ENCODE measurements at places on chromosomes 6 and 20.

DNA sequence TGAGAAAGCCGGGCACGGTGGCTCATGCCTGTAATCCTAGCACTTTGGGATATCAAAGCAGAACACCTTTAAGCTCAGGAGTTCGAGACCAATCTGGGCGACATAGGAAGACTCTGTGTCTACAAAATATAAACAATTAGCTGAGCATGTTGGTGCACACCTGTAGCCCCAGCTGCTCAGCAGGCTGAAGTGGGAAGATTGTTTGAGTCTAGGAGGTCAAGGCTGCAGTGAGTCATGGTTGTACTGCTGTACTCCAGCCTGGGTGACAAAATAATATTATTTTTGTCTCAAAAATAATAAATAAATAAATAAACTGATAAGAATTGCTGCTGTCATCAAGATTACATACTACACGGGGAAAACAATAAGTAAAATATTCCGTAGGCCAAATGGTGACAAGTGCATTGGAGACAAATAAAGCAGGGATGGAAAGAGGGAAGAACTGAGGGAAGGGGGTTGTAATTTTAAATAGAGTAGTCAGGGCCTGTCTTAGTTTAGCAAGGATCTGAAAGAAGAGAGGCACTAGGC is 14.0 kb upstream of the TOP1 start:
- DNase-seq = no peak

- no peak for DNase-seq
These were observed 45.6 kb upstream of the STX16 start for GRCh38 chr20:58605292-58606065.

DNA sequence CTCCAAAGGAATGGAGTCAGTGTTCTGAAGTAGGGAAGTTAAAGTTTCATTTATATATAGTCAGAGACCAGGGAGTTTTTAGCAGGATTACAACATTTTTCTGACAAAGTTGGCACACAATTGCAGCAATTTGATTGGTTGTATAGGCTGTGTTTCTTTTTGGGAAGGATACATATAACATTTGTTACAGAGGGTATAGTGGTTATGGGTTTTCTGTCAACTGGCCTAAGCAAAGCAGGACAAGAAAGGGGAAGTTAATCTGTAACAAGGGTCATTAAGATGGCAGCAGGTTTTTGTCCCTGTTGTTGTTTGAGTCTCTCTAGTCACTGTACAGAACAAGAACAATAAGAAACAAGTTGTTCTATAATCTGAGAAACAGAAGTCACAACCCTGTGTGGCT is 41.4 kb downstream of the TPD52L1 start:
- no peak for DNase-seq

GRCh38 chr6:125748406-125749172 is 843 bp upstream of the HEY2 start:
- DNase-seq = peak; percentile 8

DNA sequence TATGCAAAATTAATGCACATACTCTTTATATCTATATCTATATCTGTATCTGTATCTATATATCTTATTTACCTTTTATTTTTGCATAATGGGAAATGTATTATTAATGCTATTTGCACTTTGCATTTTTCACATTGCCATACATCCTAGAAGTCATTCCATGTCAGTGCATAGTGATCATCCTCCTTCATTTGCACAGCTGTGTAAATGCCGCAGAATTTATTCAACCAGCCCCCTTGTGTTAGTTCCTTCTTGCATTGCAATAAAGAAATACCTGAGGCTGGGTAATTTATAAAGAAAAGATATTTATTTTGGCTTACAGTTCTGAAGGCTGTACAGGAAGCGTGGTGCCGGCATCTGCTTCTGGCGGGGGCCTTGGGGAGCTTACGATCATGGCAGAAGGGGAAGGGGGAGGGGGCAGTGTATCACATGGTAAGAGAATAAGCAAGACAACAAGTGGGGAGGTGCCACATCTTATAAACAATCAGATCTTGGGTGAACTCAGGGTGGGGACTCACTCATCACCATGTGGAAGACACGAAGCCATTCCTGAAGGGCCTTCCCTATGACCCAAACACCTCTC is 101.9 kb upstream of the RNF24 start:
- DNase-seq = no peak

DNA sequence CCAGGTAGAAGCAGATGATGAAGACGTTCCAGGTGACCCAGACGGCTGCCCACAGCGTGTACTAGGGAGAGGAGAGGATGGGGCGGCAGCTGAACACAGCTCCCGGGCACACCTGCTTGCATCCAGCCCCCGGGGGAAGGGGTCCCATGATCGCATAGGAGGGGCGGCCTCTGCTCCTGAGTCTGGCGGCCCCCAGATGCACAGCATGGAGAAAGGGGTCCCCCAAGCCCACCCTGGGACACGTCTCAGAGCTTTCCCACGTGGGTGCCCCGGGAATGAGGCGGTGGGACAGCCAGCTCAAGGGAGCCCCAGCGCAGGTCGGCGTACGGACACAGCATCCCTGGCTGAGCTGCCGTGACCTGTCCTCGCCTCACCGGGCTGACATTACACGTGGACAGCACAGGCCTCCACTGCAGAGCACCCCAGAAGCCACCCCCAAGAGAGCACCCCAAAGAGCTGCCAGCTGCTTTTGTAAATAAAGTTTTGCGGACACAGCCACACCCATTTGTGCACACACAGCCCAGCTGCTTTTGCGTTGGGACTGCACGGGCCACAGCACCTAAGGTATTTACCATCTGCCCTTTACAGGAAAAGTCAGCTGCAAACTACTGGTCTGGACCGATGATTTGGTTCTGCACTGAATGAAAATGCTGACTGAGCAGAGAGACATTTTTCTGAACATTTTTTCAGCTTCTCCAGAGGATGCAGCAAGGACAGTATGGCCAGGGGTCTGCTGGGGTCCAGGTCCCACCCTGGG is 5.2 kb downstream of the NKAIN4 start:
- DNase-seq = no peak

- no peak for DNase-seq
These were observed 421.7 kb downstream of the C6orf118 start for GRCh38 chr6:164887660-164888059.

DNA sequence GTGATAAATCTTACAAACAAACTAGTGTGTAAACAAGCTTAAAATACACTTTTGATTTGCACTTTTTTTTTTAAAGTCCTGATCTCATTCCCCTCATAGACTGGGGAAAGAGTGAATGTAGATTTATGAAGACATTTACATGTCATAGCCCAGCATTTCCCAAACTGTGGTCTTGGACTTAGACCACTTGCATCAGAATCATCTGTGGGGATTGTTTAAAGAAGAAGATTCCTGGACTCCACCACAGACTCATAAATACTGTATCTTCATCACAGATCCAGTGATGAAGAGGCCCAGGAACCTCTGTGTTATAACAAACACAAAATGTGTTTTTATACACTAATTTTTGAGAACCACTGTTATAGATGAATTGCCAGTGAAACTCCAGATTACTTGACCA is 99.5 kb downstream of the KCNQ5 start:
- DNase-seq = no peak

DNA sequence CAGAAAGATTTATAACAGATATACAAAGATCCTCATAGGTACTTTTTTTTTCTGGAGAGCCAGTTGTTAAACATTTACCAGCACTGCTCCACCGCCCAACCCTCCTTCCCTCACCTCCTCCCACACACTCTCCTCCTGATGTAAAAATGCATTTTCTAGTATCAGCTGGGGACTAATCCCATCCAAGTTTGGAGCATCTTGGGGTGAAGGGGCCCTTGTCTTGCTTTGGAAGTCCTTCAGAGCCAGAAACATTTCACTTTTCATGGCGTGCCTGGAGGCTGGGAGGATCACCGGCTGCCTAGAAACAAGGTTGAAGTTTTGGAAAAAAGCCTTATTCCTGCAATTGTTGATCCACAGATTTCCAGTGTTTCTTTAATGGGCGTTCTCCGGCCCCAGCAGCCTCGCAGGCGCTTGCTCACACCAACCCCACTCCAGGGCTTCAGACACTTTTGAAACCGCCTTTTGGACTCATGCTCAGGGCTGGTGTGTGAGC is 165.1 kb upstream of the AFDN start:
- no peak for DNase-seq

DNA sequence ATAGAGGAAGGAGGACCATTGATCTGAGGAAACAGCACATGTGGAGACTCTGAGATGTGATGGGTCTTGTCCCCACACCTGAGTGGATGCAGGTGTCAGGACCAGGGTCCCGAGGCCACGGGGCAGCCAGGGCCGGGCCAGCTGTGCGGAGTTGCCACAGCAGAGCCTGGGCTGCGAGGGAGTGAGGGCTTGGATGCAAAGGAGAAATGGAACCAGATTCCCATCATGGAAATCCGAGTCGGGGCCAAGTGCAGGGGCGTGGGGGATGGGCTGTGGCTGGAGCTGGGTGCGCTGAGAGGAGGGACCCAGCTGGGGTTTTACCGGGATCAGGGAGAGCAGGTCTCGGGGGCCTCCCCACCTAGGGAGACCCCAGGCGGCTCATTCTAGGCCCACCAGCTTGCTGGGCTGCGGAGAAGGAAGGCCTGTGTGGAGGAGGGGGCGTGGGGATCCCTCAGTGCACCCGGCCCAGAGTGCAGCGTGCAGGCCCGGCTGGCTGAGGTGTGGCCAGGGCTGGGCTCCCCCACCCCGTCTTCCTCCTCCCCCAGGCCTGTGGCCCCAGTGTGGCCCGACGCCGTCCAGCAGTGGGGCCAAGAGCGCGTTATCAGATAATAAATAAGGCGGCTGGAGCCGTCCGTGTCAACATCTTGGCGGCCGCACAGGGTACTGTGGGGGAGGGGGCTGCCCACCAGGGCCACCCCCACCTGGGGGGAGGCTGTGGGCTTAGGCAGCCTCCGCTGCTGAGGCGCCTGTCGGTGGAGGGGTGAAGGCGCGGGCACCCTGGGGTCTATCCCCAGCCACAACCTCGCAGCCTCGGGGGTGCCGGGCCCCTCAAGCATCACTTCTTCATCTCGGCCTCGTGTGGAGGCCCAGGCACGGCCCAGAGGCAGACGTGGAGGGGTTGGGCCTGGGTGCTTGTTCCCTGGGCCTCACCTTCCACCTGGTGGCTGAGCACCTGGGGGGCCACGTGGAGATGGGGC is 17.2 kb downstream of the GATA5 start:
- DNase-seq = no peak

GRCh38 chr6:32589596-32590449 is at the start of gene HLA-DRB1:
Gene HLA-DRB1 (minus strand): TSS chr6:32589848. CDS start chr6:32589742, 106 bp downstream.
- DNase-seq = no peak
